ENCODE measurements at places on chromosomes 3 and 15.

GRCh38 chr15:41873711-41874110 lies 20.1 kb downstream of the SPTBN5 start:
- DNase-seq: no peak

- DNase-seq: peak; percentile 87
Measured at GRCh38 chr3:186930641-186931531, 560 bp downstream of the ST6GAL1 start.

GRCh38 chr3:112409041-112409440 lies 76.1 kb downstream of the CD200 start:
- DNase-seq: no peak

- DNase-seq: no peak
Measured at GRCh38 chr3:38823722-38824121, 7.7 kb upstream of the SCN10A start.

- no peak for DNase-seq
Measured at GRCh38 chr15:48478581-48478980, 147.4 kb downstream of the DUT start.

DNA sequence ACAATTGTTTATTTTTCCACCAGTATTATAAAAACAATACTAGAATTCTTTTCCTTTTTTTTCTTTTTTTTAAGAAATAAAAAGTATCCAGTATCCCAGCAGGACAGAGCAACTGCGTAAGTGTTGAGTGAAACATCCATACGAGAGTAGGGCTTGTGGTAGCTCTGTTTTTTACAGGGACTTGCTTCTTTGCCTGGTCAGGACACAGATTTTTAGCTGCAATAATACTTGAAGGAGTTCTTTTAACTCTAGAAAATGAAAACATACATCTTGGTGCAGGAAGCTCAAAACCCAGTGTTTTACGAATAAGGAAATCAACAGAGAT lies 297.7 kb upstream of the NR2E3 start:
- no peak for DNase-seq

GRCh38 chr3:12490547-12490946 lies 6.3 kb downstream of the TSEN2 start:
- DNase-seq: no peak

DNA sequence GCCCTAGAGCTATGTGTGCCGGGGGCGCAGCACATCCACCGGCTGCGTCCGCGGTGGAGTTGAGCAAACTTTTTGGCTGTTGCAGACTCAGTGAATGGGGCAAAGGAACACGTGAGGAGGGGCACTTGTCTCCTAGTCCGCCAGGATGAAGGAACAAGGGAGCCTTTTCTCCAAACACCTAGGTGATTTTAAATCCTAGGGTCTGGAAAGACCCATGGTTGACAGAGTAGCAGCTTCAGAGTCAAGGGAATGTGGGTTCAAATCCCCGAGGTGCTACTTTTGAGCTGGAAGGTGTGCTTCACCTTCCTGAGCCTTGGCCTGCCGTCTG lies 648 bp downstream of the ACAN start:
- no peak for DNase-seq

DNA sequence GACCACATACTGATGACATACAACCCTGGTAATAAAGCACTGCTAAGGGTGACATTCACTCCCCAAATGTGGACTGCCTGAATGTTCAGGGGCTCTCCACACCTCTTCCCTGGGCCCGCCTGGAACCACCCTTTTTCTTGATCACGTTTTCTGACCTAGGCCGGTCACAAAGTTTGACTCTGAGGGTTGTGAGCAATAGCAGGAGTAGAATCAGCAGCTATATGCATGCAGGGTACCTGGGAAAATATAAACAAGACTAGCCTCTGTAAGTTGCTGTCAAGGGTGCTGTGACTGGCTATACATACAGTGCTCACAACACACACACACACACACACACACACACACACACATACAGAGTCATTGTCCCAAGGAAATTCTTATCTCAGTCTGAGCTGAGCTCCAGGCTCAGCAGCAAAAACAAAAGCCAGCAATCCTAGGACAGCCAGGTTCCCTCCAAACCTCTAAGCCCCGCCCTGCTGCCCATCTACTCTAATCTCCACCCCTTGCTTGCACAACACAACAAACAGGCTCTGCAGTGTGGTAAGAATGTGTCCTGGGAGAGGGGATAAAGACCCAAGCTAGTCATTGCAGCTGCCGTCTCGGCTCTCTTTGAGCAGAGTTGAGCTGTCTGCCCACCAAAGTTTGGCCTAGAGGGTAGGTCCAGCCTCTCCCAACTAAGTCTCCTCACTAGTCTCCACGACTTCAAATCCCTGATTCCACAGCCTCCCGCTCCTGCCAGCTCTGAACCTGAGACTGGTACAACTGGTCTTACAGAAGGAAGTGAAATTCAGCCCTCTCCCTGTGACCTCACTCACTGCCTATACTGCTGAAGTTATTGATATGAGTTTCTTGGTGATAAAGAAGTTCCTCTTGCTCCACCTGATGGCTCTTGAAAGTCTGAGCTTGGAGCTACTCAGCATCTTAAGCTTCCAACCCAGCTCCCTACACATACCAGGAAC lies 2.2 kb downstream of the BMF start:
- no peak for DNase-seq

DNA sequence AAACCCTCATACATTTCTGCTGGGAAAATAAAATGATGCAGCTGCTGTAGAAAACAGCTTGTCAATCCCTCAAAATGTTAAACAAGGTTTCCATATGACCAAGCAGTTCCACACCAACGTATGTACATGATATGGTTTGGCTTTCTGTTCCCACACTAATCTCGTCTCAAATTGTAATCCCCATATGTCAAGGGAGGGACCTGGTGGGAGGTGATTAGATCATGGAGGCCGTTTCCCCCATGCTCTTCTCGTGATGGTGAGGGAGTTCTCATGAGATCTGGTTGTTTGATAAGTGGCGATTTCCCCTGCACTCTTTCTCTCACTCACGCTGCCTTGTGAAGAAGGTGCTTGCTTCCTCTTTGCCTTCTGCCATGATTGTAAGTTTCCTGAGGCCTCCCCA lies 100.6 kb upstream of the SLC24A5 start:
- DNase-seq: no peak
